CD4-positive, alpha-beta memory T cell (primary cell): ENCODE measurements at places on chromosomes 7 and 10.

- no peak for DNase-seq
Observed at GRCh38 chr10:125132344-125132743, 28.0 kb downstream of the CTBP2 start.

GRCh38 chr10:29539412-29539811 lies 95.4 kb downstream of the SVIL start:
- no peak for DNase-seq

DNA sequence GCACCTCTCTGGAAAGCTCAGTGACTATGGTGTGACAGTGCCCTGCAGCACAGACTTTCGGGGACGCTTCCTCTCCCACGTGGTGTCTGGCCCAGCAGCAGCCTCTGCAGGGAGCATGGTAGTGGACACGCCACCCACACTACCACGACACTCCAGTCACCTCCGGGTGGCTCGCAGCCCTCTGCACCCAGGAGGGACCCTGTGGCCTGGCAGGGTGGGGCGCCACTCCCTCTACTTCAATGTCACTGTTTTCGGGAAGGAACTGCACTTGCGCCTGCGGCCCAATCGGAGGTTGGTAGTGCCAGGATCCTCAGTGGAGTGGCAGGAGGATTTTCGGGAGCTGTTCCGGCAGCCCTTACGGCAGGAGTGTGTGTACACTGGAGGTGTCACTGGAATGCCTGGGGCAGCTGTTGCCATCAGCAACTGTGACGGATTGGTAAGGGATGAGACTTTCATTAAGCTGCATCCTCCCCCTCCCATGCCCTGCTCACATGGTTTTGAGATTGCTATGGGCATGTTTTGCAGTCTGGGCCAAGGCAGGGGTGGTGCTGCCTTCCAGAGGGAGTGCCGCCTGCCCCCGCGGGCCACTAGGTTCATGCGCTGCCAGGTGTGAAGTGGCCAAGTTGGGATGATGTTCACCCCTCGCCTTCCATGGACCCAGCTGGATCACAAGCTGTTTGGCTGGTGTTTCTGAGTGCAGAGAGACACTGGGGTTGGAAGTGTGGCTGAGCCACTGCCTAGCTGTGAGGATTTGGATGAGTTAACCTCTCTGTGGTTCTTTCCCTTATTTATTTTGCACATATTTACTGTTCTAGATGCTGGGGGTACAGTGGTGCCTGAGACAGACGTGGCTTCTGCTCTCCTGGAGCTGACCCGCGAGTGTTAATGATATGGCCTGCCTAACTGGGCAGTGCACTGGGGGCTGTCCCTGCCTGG lies 2.5 kb downstream of the ADAMTS14 start:
- no peak for DNase-seq

- DNase-seq, result no peak
Observed at GRCh38 chr7:100584054-100584682, 1.8 kb downstream of the LRCH4 start.

GRCh38 chr7:135944753-135945152 lies 32.4 kb downstream of the MTPN start:
- no peak for DNase-seq

DNA sequence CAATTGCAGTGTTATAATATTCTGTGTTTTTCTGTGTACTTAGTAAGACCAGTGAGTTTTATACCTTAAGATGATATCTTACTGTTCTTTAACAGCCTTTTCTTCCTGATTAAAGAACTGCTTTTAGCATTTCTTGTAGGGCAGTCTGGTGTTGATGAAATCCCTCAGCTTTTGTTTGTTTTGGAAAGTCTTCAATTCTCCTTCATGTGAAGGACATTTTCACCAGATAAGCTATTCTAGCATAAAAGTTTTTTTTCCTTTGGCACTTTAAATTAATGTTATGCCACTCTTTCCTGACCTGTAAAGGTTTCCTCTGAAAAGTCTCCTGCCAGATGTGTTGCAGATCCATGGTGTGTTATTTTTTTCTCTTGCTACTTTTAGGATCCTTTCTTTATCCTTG lies 1059.8 kb downstream of the LRMDA start:
- DNase-seq, result no peak
